ENCODE measurements at places on chromosomes 2 and 18. TPM values are rescaled to one million over a fixed set of nuclear protein-coding genes. Genes with fewer than 3 reads are reported as not detected.

DNA sequence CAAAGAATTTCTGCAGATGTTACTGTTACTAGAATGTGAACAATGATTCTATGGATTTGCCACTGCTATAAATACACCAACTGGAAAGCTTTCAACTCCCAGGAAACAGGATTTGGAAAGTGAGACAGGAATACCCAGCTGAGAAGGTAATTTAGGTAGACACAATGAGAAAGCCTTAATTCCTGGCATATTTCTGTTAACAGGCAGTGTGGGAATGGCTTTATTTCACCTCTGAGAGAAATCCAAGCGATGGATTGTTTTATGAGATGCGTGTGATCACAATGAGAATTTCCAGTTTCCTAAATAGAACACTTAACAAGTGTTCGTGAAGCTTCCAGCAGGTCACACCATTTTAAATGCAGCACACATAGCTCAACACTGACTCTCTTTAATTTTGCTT is 133.0 kb downstream of the SLC8A1 start:
- no peak overlapping the region for H3K27ac ChIP-seq
- no peaks in the 10 kb centered on the region for H3K27me3 ChIP-seq

DNA sequence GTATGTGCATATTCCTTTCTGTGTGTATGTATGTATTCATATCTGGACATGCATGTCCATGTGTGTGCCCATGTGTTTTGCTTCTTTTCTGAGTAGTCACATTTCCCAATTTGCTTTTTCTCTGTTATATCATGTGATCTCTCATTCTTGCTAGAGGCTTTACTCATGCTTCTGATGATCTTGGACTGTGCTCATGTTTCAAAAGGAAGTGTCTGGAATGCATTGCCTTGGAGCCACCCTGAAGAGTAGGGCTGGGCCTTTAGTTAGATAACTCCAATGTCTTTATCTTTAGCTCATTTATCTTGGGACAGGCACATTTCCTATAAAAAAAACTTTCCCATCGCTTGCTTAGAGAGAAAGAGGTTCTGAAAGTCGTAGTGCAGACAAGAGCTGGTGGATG is 859.2 kb downstream of the CNTNAP5 start:
- no peak for DNase-seq
- H3K27me3 ChIP-seq, result no peaks in the 10 kb centered on the region
- no peaks in the 10 kb centered on the region for H3K36me3 ChIP-seq

Gene CD226
- 2.6 TPM for total RNA-seq

- no peak for DNase-seq
- no peak overlapping the region for H3K4me3 ChIP-seq
- H3K36me3 ChIP-seq, result no peaks in the 10 kb centered on the region
- no peaks in the 10 kb centered on the region for H3K27me3 ChIP-seq
- H3K4me1 ChIP-seq, result no peaks in the 10 kb centered on the region
These were observed 111.5 kb upstream of the SH3BP4 start for GRCh38 chr2:234840336-234840735.
